Esophagus muscularis mucosa (tissue), 4 donors: ENCODE measurements at places on chromosomes 16 and 17.

DNA sequence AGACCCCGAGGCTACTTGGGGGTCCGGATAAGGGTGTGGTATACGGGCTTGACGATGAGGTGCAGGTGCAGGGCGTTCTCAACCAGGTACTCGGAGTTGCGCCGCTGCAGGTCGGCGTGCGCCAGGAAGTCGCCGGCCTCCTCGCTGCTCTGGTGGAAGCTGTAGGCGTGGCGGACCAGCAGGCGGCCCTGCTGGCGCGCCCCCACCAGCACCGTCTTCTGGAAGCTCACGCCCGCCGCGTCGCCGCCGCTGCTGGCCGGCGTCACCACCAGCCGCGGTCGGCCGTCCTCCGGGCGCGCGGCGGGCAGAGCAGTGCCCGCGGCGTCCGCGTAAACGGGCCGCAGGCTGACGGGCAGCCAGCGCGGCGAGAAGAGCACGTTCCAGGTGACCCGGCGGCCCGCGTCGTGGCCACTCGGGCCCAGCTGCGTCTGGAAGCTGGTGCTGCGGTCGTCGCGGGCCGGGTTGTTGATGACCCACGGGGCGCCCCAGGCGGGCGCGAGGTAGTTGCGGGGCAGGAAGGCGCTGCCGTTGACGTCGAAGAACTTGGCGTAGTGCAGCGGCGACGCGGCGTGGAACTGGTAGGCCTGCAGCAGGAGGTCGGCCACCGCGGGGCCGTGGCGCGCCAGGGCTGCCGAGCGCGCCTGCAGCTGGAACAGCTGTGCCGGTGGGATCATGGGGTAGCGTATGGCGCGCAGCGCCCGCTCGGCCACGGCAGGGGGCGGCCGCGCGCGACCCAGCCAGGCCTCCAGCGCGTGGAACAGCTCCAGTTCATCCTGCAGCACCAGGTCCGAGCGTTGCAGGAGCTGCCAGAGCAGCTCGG, 4.8 kb downstream of the BTBD17 start:
- no peaks in the 10 kb centered on the region for H3K4me1 ChIP-seq
- H3K36me3 ChIP-seq = no peaks in the 10 kb centered on the region
- no peak for DNase-seq
- no peak overlapping the region for H3K27ac ChIP-seq
- H3K27me3 ChIP-seq = no peaks in the 10 kb centered on the region

DNA sequence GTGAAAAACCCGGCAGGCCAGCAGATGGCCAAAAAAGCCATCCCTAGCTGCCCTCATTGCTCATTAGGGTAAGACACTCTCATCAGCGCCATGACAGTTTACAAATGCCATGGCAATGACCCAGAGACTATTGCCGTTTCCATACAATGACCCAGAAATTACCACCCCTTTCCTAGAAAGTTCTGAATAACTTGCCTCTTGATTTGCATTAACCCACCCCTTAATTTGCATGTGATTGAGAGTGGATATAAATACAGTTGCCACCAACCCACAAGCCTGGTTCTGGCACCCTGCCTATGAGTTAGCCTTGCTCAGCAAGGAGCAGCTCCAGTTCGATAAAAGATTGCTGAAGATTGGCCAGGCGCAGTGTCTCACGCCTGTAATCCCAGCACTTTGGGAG, 16.1 kb upstream of the C16orf54 start:
- H3K27ac ChIP-seq = no peak overlapping the region
- no peaks in the 10 kb centered on the region for H3K4me1 ChIP-seq
- peaks cover 3% of the 10 kb centered on the region for H3K27me3 ChIP-seq
- no peak for DNase-seq
- no peak overlapping the region for H3K4me3 ChIP-seq

DNA sequence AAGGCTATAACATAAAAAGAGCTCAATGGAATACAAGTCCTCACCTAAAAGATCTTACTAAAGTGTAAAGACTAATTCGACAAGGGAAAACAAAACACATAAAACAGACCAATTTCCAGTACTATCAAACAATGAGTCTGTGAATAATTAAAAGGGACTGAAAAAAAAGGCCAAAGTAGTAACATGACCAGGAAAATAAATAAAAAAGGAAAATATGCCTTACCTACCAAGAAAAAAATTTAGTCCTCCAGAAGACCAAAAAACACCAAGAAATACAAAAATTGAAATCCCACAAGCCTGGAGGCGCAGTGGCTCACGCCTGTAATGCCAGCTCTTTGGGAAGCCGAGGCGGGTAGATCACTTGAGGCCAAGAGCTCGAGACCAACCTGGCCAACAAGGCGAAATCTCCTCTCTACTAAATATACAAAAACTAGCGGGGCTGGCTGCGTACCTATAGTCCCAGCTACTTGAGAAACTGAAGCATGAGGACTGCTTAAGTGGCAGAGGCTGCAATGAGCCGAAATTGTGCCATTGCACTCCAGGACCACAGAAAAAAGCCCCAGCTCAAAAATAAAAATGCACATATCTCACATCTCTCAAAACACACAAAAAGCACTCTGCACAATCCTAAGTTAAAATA, 60.8 kb downstream of the TEX14 start:
- peak overlapping the region; percentile 52 for H3K4me3 ChIP-seq
- H3K27me3 ChIP-seq = no peaks in the 10 kb centered on the region
- peak overlapping the region; percentile 75 for H3K27ac ChIP-seq
- H3K36me3 ChIP-seq = no peaks in the 10 kb centered on the region

- DNase-seq = no peak
- H3K36me3 ChIP-seq = peaks cover 45% of the 10 kb centered on the region
- H3K4me3 ChIP-seq = no peak overlapping the region
- H3K4me1 ChIP-seq = peaks cover 12% of the 10 kb centered on the region
These were observed 3.5 kb downstream of the PLK1 start for GRCh38 chr16:23682181-23682580.

GRCh38 chr16:67541391-67542263, 13.0 kb downstream of the RIPOR1 start:
- no peak overlapping the region for H3K4me3 ChIP-seq
- DNase-seq = no peak
- H3K27me3 ChIP-seq = no peaks in the 10 kb centered on the region
- peaks cover 90% of the 10 kb centered on the region for H3K4me1 ChIP-seq
- peaks cover 26% of the 10 kb centered on the region for H3K36me3 ChIP-seq
- H3K27ac ChIP-seq = peak overlapping the region; percentile 7

GRCh38 chr16:22369221-22369811, 5.1 kb downstream of the CDR2 start:
- peaks cover 26% of the 10 kb centered on the region for H3K4me1 ChIP-seq
- H3K27ac ChIP-seq = peak overlapping the region; percentile 93
- no peaks in the 10 kb centered on the region for H3K27me3 ChIP-seq
- no peak overlapping the region for H3K4me3 ChIP-seq

- no peak for DNase-seq
- no peak overlapping the region for H3K4me3 ChIP-seq
- H3K27me3 ChIP-seq = peaks cover 12% of the 10 kb centered on the region
- H3K4me1 ChIP-seq = no peaks in the 10 kb centered on the region
These were observed 70.5 kb upstream of the CDH5 start for GRCh38 chr16:66295761-66296546.

GRCh38 chr17:77882481-77883212, 75.9 kb upstream of the TNRC6C start:
- no peak for DNase-seq
- no peak overlapping the region for H3K4me3 ChIP-seq
- H3K4me1 ChIP-seq = peaks cover 43% of the 10 kb centered on the region
- H3K27me3 ChIP-seq = no peaks in the 10 kb centered on the region
- H3K27ac ChIP-seq = peak overlapping the region; percentile 55

- H3K4me1 ChIP-seq = peaks cover 16% of the 10 kb centered on the region
- H3K27me3 ChIP-seq = no peaks in the 10 kb centered on the region
- no peak overlapping the region for H3K4me3 ChIP-seq
- no peak for DNase-seq
These were observed 23.6 kb downstream of the ALDH3A2 start for GRCh38 chr17:19672009-19672750.

DNA sequence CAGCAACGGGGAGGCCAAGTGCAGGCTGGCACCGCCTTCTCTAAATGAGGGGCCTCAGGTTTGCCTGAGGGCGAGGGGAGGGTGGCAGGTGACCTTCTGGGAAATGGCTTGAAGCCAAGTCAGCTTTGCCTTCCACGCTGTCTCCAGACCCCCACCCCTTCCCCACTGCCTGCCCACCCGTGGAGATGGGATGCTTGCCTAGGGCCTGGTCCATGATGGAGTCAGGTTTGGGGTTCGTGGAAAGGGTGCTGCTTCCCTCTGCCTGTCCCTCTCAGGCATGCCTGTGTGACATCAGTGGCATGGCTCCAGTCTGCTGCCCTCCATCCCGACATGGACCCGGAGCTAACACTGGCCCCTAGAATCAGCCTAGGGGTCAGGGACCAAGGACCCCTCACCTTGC, 18.5 kb downstream of the NGFR start:
- DNase-seq = no peak
- H3K27ac ChIP-seq = peak overlapping the region; percentile 84
- H3K4me3 ChIP-seq = no peak overlapping the region
- H3K4me1 ChIP-seq = peaks cover 47% of the 10 kb centered on the region
- H3K36me3 ChIP-seq = no peaks in the 10 kb centered on the region

- no peak overlapping the region for H3K27ac ChIP-seq
- no peak for DNase-seq
- H3K27me3 ChIP-seq = no peaks in the 10 kb centered on the region
These were observed 22.4 kb downstream of the RBL2 start for GRCh38 chr16:53456625-53457024.

- no peak overlapping the region for H3K27ac ChIP-seq
- H3K4me3 ChIP-seq = no peak overlapping the region
- H3K4me1 ChIP-seq = no peaks in the 10 kb centered on the region
- H3K36me3 ChIP-seq = peaks cover 100% of the 10 kb centered on the region
- no peak for DNase-seq
These were observed 33.5 kb upstream of the ENDOV start for GRCh38 chr17:80381416-80381923.

DNA sequence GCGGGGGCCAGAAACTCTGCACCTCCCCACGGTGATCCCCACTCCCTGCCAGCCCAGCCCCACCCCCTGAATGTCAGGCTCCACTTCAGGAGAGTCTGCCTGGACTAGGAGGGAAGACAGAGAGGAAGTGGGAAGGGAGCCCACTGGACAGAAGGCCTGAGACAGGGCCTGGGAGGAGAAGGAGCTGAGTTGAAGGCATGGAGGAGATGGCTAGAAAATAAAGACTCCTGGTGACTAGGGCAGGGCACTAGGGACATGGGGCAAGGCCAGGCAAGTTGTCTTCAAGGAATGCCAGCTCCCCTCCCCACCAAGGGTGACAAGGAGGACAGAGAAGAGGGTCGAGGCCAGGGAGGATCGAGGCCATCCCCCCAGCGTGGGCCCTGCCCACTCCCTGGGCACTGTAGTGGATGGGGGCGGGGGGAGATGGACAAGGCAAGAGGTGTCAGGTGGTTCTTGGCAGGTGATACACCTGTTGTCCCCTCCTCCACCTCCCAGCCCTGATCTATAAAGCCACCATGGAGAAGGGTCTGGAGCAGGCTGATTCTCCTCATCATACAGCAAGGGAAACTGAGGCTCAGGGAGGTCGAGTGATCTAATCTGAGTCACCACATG, 19.7 kb downstream of the SRCIN1 start:
- no peak overlapping the region for H3K27ac ChIP-seq
- no peak for DNase-seq
- peaks cover 6% of the 10 kb centered on the region for H3K27me3 ChIP-seq

GRCh38 chr16:67393111-67393787, at the start of gene TPPP3:
TSS of gene TPPP3 (minus strand) at chr16:67393498. CDS start at chr16:67391111, 2,387 bp downstream.
- no peaks in the 10 kb centered on the region for H3K27me3 ChIP-seq
- H3K4me1 ChIP-seq = peaks cover 87% of the 10 kb centered on the region
- H3K4me3 ChIP-seq = peak within 1 kb of the TSS; percentile 62
- H3K36me3 ChIP-seq = no peaks in the 10 kb centered on the region

- no peaks in the 10 kb centered on the region for H3K36me3 ChIP-seq
- H3K4me1 ChIP-seq = peaks cover 8% of the 10 kb centered on the region
- no peaks in the 10 kb centered on the region for H3K27me3 ChIP-seq
- DNase-seq = no peak
- no peak overlapping the region for H3K27ac ChIP-seq
- H3K4me3 ChIP-seq = no peak overlapping the region
These were observed 28.7 kb upstream of the MYOCD start for GRCh38 chr17:12637015-12637414.

DNA sequence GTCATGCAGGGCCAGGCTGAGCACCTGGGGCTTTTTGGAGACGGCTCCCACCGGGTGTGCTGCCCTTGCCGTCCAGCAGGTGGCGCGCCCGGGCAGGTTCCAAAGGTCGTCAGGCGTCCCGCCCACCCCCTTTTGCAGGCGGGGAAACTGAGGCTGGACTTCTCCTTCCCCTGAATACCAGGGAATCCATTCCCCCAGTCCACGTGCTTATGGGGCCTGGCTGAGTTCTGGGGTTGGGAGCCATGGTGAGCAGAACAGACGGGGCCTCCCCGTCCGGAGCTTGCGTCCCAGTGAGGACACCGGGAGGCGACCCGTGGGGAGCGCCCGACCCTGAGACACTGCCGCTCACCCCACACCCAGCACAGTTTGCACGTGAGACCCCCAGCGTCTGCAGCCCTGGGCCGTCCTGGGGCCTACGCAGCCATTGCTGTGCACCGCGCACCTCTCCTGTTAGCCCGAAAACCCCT, 51.8 kb upstream of the JPH3 start:
- H3K36me3 ChIP-seq = no peaks in the 10 kb centered on the region
- H3K4me3 ChIP-seq = no peak overlapping the region
- peaks cover 8% of the 10 kb centered on the region for H3K4me1 ChIP-seq
- no peak for DNase-seq
- H3K27me3 ChIP-seq = peaks cover 42% of the 10 kb centered on the region

DNA sequence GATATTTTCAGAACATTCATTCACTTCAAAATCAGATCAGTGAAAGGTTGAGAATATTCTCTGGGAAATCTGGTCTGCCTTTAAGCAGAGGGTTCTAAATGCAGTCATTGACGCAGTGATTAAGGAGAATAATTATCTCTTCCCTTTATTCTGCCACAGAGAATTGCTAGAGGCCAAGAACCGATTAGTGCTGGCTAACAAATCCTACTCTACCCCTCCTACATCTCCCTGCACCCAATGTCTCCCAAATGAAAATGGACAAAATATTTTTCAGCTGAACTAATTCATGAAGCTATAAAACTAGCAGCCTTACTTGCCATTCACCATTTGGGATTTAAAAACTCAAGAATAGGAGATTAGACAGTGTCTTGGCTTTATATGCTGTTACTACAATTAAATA, 185.5 kb upstream of the SOX9 start:
- H3K4me1 ChIP-seq = no peaks in the 10 kb centered on the region
- no peak for DNase-seq
- no peak overlapping the region for H3K27ac ChIP-seq
- no peaks in the 10 kb centered on the region for H3K36me3 ChIP-seq

- peaks cover 22% of the 10 kb centered on the region for H3K4me1 ChIP-seq
- H3K36me3 ChIP-seq = no peaks in the 10 kb centered on the region
- H3K4me3 ChIP-seq = no peak overlapping the region
- H3K27ac ChIP-seq = no peak overlapping the region
These were observed 1.9 kb downstream of the MED11 start for GRCh38 chr17:4733073-4733531.
